ENCODE measurements at places on chromosomes 1 and 21. TPM values are rescaled to one million over a fixed set of nuclear protein-coding genes. Genes with fewer than 3 reads are reported as not detected.

DNA sequence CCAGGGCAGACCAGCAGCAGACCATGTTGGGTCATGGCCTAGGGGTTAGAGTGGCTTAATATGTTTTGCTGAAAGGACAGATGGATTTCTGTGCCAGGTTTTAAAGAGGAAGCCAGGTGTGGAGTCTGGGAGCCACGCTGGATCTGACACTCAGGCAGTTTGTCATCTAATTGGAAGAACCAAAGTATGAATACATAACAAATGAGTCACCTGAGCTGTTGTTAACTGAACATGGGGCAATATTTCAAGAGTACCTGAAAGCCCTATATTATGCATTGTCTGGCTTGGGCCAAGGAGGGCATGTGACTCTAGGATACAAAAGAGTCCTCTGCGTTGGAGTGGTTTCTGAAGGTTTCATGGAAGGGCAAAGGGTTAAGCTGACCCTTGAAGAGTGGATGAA lies 70.6 kb downstream of the LMO4 start:
- DNase-seq = no peak
- H3K27ac ChIP-seq = no peak overlapping the region
- H3K4me3 ChIP-seq = no peak overlapping the region
- H3K4me1 ChIP-seq = peaks cover 11% of the 10 kb centered on the region

DNA sequence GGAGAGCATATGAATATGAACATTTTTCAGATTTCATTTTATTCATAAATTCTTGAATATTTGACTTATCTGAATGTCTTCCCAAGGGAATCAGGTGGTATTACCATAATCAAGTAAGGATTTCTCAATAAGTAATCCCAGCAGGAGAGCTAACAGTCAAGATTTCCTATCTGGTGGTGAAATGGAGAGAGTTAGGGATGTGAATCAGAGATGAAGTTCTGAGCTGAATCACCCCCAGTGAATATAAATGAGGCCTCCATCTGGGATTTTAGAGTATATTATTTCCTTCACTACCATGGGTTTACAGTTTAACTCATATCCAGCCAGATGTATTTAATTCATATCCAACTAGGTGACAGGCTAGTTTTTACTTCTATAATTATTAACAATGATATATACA lies 61.5 kb upstream of the RGS2 start:
- no peaks in the 10 kb centered on the region for H3K36me3 ChIP-seq
- H3K4me1 ChIP-seq = no peaks in the 10 kb centered on the region
- H3K27me3 ChIP-seq = no peaks in the 10 kb centered on the region
- H3K27ac ChIP-seq = no peak overlapping the region

Gene LDLRAD1
- total RNA-seq = not detected

Gene PLA2G2D
- not detected for total RNA-seq

GRCh38 chr1:59218521-59219236 lies 78.2 kb upstream of the FGGY start:
- H3K4me1 ChIP-seq = no peaks in the 10 kb centered on the region
- H3K36me3 ChIP-seq = no peaks in the 10 kb centered on the region
- no peak overlapping the region for H3K27ac ChIP-seq
- no peak overlapping the region for H3K4me3 ChIP-seq

- H3K27me3 ChIP-seq = peaks cover 19% of the 10 kb centered on the region
- H3K36me3 ChIP-seq = no peaks in the 10 kb centered on the region
- no peak overlapping the region for H3K4me3 ChIP-seq
- no peak overlapping the region for H3K27ac ChIP-seq
- DNase-seq = no peak
- no peaks in the 10 kb centered on the region for H3K4me1 ChIP-seq
These were observed 16.5 kb downstream of the MYBPH start for GRCh38 chr1:203158960-203159665.

Gene RSPO1
- total RNA-seq = not detected

Gene CFHR3
- total RNA-seq = not detected

GRCh38 chr1:13869172-13869797 lies 169.3 kb downstream of the PRDM2 start:
- no peaks in the 10 kb centered on the region for H3K36me3 ChIP-seq
- no peak for DNase-seq
- peak overlapping the region; percentile 16 for H3K27ac ChIP-seq
- H3K27me3 ChIP-seq = peaks cover 2% of the 10 kb centered on the region
- no peaks in the 10 kb centered on the region for H3K4me1 ChIP-seq

Gene BACE2
- total RNA-seq = 1.6 TPM

Gene LRRC71
- total RNA-seq = not detected

- H3K4me1 ChIP-seq = no peaks in the 10 kb centered on the region
- DNase-seq = no peak
- H3K27ac ChIP-seq = no peak overlapping the region
- no peak overlapping the region for H3K4me3 ChIP-seq
These were observed 318.7 kb upstream of the ST6GALNAC5 start for GRCh38 chr1:76548513-76549100.

DNA sequence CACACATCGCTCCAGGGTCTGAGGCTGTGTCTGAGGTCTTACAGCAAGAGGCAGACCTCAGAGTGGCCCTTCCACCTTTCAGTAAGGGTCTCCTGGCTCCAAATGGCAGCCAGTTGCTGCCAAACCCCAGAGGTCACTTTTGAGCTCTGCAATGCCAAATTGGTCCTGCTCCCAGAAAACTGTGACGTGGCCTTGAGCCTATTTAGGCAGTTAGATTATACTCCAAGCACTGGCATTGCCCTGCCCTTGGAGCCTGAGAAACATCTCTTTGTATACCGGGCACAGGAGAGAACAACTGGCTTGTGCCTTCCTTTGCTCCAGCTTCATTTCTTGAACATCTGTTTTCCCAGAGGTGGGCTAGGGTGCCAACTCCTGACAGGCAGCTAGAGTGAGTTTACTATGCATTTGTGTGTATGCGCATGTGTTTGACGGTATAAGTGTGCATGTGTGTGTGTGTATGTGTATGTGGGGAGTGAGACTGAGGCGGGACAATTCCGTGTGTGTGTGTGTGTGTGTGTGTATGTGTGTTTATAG lies 134.5 kb downstream of the IER5 start:
- H3K36me3 ChIP-seq = no peaks in the 10 kb centered on the region
- no peaks in the 10 kb centered on the region for H3K27me3 ChIP-seq
- no peak for DNase-seq
- no peaks in the 10 kb centered on the region for H3K4me1 ChIP-seq
- H3K27ac ChIP-seq = no peak overlapping the region
- H3K4me3 ChIP-seq = no peak overlapping the region

Gene TMEM269
- total RNA-seq = 0.25 TPM

DNA sequence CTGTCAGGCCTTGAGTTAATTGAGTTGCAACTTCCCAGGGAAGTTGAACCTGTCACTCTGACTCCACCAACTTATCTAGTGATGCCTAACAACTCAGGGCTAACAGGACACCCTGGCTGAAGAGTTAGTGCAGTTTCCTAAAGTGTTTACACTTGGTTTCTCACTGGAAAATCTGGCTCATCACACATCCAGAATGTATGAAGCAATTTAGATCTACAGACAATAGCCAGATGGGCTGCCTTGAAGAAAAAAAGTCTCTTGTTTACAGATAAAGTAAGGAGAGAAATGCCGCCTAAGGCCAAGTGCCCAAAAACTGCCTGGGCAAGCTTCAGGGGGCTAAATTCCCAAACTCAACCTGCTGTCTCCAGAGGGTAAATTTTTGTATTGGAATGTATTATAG lies 446.3 kb upstream of the NCAM2 start:
- H3K36me3 ChIP-seq = no peaks in the 10 kb centered on the region
- no peaks in the 10 kb centered on the region for H3K4me1 ChIP-seq
- no peak overlapping the region for H3K27ac ChIP-seq
- H3K27me3 ChIP-seq = no peaks in the 10 kb centered on the region
- no peak for DNase-seq

DNA sequence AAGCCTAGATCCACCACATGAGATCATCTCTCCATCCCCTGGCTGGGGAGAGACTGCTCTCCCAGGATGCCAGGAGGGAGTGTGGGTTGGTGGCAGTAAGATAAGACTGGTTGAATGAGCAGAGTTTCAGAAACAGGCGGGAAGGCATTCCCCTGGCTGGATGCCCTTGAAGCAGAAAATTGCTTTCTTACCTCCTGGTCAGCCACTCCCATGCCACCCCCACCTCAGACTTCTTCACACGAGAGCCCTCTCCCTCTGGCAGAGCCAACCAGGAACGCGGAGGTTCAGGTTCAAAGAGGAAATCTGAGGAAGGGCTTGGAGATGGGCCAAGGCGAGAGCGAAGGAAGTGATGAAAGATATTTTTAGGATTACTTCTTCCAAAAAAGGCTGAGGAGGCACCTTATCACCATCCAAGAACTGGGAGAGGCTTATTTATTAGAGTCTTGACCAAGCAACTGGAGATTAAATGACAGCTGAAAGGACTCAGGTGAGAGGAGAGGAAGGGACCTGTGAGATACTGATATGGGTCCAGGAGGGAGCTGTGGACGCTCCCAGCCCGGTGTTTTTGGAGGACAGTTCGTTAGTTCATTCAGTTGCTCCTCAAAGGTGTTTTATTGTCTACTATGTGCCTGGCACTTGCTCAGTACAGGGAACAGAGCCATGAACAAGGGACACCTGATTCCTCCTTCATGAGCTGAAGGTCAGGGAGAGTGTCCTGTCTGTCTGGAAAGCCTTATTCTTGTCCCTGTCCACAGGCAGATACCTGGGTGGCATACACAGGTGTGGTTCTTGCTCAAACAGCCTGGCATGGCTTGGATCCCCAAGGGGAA lies 18.9 kb upstream of the SLC26A9 start:
- H3K4me1 ChIP-seq = peaks cover 2% of the 10 kb centered on the region
- no peak for DNase-seq
- no peaks in the 10 kb centered on the region for H3K36me3 ChIP-seq
- H3K4me3 ChIP-seq = no peak overlapping the region

DNA sequence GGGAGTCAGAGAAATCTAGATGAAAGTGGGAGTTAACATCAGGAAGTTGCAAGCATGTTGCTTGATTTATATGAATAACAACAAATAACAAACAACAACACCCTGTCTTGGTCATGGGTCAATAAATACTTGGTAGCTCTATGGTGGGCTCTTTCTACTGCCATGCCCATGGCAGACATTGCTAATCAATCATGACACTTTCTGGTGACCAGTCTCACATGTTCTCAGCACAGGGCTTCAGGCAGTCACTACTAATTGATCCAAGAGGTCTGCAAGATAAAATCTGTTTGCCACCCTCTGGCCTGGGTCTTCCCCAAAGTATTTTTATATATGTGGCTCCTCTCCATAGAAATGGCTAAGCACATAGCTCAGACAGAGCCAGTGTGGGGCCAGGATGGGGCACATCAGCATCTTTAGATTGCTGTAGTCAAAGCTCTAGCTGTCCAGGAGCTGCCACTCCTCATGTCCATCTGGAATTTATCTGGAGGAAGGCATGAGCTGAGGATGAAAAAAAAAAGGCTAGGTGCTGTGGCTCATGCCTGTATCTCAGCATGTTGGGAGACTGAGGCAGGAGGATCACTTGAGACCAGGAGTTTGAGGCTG lies 51.2 kb downstream of the STUM start:
- peaks cover 2% of the 10 kb centered on the region for H3K4me1 ChIP-seq
- H3K36me3 ChIP-seq = no peaks in the 10 kb centered on the region
- H3K4me3 ChIP-seq = no peak overlapping the region
- H3K27me3 ChIP-seq = peaks cover 11% of the 10 kb centered on the region

DNA sequence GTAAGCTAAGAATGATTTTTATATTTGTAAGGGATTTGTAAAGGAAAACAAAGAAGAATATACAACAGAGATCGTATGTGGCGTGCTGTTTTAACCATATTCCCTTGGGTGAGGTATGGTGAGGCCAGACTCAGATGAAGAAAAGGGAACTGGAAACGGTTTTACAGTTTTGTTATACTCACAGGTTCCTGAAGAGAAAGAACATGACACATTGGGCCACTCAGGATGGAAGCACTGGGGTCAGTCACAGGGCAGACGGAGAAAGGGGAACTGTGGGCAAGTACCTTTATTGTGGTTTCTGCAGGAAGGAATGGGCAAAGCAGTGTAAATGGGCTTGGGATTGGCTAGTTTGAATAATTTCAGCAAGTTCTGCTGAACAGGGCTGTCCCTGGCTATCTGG lies 177.4 kb downstream of the LBR start:
- no peaks in the 10 kb centered on the region for H3K4me1 ChIP-seq
- peaks cover 7% of the 10 kb centered on the region for H3K27me3 ChIP-seq
- H3K27ac ChIP-seq = no peak overlapping the region
- H3K4me3 ChIP-seq = no peak overlapping the region

- H3K4me1 ChIP-seq = no peaks in the 10 kb centered on the region
- peaks cover 2% of the 10 kb centered on the region for H3K27me3 ChIP-seq
- no peak overlapping the region for H3K4me3 ChIP-seq
- no peaks in the 10 kb centered on the region for H3K36me3 ChIP-seq
- no peak overlapping the region for H3K27ac ChIP-seq
These were observed 39.8 kb upstream of the ZC3H12A start for GRCh38 chr1:37434292-37435225.

- no peaks in the 10 kb centered on the region for H3K4me1 ChIP-seq
- H3K27ac ChIP-seq = no peak overlapping the region
- no peak for DNase-seq
- H3K4me3 ChIP-seq = no peak overlapping the region
These were observed 24.1 kb upstream of the EIF4G3 start for GRCh38 chr1:21200767-21201166.

DNA sequence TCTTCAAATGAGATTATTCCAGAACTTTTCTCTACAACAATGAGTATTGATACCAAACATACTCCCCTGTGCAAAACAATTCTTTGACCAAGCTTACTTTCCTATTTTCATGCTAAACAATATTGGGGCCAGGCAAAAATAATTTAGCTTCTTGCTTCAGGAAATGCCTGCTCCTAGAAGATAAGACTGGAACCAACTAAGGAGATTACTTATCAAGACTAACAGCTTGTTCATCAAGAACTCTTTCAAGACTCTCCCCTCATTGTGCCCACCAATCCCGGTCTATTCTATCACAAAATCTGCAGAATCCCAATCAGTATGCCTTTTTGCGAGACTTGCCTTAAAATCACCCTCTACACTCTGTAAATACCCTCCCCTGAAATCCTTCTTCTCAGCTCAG lies 536.6 kb downstream of the RWDD3 start:
- H3K4me3 ChIP-seq = no peak overlapping the region
- no peak overlapping the region for H3K27ac ChIP-seq
- DNase-seq = no peak
- H3K27me3 ChIP-seq = no peaks in the 10 kb centered on the region
- H3K36me3 ChIP-seq = no peaks in the 10 kb centered on the region
- no peaks in the 10 kb centered on the region for H3K4me1 ChIP-seq

Gene PGBD5
- not detected for total RNA-seq

DNA sequence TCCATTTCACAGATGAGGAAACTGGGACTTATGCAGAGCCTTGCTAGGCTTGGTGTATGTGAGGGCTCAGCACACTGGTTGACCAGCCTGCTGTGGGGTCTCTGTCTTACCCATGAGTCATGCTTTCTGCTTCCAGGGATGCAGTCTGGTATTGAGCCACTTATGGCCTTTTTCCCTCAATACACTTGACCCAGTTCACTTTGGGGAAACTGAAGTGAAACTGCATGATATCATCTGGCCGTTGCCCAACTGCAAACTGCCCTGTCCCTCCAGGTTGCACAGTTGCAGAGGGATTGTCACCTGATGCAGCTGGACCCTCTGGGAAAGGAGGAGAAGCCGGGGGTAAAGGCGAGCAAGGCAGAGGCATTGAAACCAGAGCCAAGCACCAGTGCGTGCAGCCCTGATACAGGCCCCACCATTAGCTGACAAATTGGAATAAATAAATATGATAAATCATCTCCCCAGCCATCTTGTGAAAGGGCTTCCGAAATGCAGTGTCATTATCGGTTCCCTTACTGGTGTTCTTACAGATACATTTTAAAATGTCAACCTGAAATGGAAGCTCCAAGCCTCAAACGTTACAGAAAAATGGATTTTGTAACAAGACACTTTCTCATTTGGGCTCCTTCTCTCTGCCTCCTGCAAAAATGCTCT lies 39.3 kb upstream of the DUSP10 start:
- DNase-seq = no peak
- peaks cover under 1% of the 10 kb centered on the region for H3K36me3 ChIP-seq
- H3K27me3 ChIP-seq = no peaks in the 10 kb centered on the region
- peaks cover 85% of the 10 kb centered on the region for H3K4me1 ChIP-seq

Data from activated CD4-positive, alpha-beta T cell treated with anti-CD3 and anti-CD28 coated beads, Interleukin-2, amount 10 ng/mL, durations not matched to agents 7 days and 5 days (primary cell).